ENCODE measurements at places on chromosomes 12 and 14.

DNA sequence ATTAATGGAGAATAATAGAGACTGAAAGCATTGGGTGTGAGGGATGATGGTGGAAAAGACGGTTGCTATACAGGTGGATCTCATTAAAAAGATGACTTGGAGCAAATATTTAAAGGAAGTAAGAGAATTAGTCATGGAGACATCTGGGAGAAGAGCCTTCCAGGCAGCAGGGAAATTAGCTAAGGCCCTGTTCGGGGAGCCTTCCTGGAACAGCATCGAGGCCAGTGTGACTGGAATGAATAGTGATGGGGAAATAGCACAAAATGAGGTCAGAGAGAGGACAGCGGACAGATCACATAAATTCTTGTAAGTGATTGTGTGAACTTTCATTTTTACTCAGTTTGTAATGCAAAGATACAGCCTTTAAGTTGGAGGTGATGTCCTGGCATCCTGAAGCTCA, 842.3 kb downstream of the SLC6A15 start:
- DNase-seq, result no peak

GRCh38 chr12:42961395-42961794, 371.8 kb upstream of the PRICKLE1 start:
- no peak for DNase-seq

GRCh38 chr14:61564618-61565091, 130.7 kb upstream of the HIF1A start:
- DNase-seq, result no peak

- DNase-seq, result peak; percentile 41
These were observed 3.2 kb upstream of the SYNE3 start for GRCh38 chr14:95519699-95520098.

GRCh38 chr14:23539248-23540140, 12.1 kb downstream of the ZFHX2 start:
- DNase-seq, result no peak

DNA sequence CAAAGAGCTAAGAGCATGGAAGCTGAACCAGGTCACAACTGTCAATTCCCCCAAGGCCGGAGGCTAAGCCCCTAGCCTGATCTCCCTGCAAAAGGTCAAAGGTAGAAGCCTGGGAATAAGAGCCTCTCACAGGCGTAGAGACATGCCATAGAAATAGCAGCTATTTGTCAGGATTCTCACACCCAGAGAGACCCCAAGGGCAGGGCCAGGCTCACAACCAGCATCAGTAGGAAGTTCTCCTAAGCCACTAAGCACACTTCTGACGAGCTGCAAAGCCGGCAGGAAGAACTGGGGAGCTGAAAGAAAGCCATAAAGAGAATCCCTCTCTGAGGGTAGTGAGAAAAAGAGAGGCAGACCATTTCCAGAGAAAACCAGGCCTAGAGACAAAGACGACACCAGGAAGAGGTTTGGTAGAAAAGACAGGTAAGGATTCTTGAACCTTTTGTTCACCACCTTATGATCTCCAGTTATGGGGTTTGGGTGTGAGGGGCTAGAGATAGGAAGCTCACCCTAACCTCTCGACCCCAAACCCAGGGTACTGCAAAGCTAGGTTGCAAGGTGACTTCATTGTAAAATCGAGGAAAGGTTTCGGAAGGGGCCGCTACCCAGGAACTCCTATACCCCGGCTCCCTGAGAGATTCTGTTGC, 1.0 kb downstream of the SMARCC2 start:
- no peak for DNase-seq

DNA sequence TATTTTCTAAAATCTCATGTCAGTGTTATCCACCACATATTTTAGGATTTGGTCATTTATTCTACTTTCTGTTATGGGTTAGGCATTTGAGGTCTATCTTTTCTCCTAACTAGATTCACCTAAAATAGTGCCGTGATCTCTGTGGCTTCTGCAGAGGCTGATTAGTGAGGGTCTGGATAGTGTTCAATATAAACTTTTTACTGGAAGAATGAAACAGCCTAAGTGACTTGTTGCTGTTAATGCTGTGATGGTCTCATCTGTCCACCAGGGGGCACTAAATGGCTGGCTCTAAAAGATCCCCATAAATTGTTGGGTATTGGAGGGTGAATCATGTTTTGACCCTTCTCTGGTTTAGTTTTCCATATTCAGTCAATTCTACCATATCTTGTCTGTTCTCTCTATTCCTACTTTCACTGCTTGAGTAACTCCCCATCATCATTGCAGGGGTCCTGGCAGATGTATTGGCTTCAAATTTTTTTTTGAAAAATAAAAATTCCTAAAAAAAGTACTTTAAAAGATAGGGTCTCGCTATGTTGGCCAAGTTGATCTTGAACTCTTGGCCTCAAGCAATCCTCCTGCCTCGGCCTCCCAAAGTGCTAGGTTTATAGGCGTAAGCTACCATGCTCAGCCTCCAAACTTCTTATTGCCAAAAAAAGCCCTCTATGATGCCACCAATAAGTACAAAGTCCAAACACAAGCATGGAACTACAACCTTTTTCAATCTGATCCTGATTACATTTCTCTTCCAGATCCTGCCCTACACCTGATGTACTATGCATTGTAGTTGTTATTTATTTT, 6.9 kb downstream of the PABPN1 start:
- DNase-seq, result peak; percentile 21

DNA sequence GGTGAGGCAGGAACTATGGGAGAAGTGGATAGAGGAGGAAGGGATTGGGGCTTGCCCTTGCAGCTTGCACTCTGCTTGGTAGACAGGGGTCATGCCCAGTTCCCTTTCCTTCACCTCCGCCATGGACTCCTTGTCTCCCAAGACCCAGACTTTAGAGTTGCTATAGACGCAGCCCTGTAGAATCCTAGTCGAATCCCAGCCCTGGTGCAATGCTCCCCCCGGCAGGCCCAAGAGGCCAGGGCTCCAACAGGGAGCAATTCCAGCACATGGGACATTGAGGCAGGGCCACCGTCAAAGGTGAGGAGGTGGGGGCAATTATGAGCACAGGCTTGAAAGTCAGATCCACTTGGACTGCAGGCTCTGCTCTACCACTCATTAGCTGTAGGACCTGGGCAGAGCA, 29.5 kb upstream of the BCDIN3D start:
- no peak for DNase-seq

DNA sequence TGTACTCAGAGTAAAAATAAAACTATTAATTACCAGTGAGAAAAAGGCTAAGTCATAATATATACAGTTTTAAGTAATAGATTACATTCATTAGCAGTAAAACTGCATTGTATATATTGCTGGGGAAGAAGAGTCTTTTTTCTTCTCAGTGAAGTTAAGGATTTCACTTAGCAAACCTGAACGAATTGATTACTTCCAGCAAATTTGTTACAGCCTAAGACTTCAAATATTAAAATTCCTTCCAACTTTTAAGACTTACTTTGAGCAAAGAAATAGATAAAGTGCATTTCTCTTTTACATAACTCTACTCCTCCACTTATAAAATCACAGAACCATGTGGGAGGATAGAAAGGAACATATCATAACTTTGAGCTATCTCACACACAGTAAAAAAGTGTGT, 43.3 kb downstream of the PIK3C2G start:
- no peak for DNase-seq

DNA sequence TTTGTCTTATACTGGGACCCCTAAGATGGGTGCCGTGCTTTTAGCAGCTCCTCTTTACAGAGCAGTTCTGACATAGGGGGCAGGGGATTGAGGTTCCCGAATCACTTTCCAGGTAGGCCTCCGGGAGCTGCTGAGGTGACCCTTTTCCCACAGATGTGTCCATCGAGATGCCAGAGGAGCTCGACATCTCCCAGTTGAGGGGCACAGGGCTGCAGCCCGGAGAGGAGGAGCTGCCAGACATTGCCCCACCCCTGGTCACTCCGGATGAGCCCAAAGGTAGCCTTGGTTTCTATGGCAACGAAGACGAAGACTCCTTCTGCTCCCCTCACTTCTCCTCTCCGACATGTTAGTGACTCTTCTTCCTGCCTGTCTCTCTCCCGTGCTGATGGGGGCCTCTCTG, 4.3 kb upstream of the TPI1 start:
- DNase-seq, result no peak

DNA sequence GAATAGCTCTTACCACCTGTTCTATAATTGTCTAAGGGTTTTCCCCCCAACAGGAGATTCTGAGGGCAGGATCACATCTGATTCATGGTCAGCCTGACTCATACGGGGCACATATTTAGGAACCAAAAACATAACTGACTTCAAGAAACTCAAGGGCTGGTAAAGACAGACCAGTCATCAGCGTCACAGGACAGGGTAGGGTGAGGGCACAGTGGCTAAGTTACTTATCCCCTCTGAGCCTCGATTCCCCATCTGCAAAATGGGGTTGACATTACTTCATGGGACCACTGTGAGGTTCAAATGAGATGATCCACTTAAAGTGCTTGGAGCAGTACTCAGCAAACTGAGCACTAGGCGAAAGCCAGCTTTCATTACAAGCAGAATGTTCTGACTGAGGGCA, 606 bp downstream of the CINP start:
- no peak for DNase-seq

DNA sequence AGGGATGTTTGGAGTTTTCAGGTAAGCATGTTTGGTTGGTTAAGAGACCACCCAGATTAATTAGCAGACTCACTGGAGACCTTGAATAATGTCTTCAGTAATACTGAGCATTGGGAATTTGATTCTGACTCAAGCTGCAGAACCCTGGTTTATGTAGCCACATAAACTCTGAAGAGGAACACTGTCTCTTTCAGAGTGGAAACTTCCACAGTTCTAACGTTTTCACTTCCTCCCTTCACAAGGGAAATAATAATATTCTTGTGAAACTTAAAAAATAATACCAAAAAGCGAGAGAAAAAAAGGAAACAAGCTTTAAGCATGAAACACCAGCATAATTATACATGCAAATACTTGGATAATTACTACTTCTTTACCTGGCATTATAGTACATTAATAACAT, 40.0 kb upstream of the ST8SIA1 start:
- no peak for DNase-seq

DNA sequence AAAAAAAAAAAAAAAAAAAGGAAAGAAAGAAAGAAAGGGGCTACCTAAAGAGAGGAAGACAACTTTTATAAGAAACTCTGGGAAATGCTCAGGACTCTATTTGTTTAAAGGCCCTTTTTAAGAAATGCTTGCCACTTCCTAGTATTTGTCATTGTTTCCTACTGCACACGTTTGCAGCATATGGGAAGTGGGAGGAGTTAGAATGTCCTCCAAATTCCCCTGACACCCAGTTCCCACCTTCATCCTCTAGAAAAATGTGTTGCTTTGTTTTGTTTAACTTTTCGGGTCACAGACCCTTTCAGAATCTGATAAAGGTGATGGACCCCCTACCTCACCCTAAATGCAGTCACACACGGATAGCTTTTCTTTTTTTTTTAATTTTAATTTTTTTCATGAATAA, 40.8 kb downstream of the NINJ2 start:
- DNase-seq, result no peak

Data from stimulated activated CD4-positive, alpha-beta T cell treated with anti-CD3 and anti-CD28 coated beads, Interleukin-1b, Interleukin-23, amount 100 ng/mL, for 1 hour (primary cell).